Lung microvascular endothelial cell (primary cell): ENCODE measurements at places on chromosomes 5 and 9.

- DNase-seq, result no peak
Measured at GRCh38 chr5:1745123-1745795, 54.4 kb downstream of the MRPL36 start.

DNA sequence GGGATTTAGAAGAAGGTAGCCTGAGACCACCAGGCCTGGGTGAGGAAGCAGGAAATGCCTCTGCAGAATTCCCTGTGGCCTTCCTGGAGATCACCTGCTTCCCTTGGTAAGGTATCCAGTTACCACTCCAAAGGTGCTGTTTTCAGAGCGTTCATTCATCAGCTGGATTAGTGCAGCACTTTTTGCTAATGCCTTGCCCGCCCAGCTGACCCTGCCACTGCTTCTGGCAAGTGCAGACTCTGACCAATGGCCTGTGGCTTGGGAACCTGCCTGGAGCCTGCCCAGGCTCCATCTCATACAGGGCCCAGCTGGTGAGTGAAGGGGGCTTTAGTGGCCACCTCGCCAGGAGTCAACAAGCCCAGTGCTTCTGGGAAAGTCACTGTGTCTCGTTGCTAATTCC lies 48.6 kb downstream of the FOXI1 start:
- no peak for DNase-seq

DNA sequence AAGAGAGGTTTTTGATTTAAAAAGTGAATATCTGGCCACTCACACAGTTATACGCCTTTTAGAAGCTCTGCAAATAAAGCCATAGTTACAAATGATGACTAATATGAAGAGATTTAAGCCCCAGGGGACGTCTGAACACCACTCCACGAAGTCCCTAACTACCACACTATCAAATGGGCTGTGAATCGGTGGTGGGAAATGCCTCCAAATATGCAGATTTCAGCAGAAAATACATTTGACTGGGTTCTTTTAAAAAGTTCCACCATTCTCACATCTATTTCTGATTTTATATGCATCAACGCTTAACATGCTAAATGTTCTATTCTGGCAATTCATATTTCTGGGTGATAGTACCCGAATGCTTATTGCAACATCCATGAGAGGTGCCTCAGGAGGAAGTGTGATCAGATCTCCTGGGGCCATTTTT lies 22.5 kb downstream of the TICAM2 start:
- no peak for DNase-seq

- DNase-seq, result no peak
Measured at GRCh38 chr9:132894862-132895835, 16.5 kb downstream of the SPACA9 start.

DNA sequence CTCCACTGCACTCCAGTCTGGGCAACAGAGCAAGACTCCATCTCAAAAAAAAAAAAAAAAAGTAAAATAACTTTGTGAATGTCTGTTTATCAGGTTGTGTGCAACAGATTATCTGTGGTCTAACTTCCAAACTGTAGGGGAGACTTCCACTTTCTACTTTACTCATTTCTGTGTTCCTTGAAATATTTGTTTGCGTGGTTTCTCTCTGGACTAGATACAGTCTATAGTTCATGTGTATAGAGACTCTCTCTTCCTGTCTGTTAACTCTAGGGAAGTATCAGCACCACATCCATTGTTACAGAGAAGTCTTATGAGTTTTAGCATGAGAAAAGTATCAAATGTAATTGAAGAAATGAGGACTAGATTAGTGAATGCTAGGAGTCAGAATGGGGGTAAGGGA lies 168.3 kb downstream of the LPAR1 start:
- no peak for DNase-seq

- no peak for DNase-seq
Measured at GRCh38 chr9:123460091-123460490, 104.1 kb downstream of the CRB2 start.

GRCh38 chr5:173753307-173754168 lies 134.6 kb upstream of the CPEB4 start:
- no peak for DNase-seq

DNA sequence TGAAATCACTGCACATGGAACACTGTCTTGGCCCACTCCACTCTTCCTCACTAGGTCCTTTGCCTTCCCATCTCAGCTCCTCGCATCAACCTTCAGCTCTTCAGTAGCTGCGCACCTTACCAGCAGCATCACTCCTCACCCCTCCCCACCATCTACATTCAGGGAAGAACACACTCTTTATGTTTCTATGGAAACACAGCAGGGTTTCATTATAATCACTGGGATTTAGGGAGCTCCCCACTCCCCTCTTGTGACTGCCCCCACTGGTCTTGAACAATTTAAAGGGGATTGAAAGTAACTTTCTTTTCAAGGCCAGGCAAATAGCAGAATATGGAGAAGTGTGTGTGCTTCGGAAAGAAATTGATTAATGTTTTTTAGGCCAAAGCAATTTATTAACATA lies 111.2 kb downstream of the INSYN2B start:
- no peak for DNase-seq

- DNase-seq, result no peak
Measured at GRCh38 chr9:108845947-108846346, 9.8 kb downstream of the ACTL7B start.

DNA sequence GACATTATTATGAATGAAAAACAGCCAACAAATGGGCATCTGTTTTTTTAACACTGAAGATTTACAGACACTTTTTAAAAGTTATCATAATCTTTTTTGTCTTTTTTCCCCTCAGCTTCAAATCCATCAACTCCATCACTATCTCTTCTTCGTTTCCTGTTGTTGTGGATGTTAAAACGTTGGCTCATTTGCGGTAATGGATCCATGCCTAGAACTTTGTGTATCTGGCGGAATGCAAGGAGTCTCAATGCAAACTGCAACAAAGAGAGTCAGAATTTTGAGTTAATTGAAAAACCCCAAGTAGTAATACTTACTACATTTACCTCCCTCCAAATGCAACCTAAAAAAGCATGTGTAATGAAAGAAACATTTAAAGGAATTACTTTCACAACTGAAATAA lies 42.9 kb upstream of the MTMR12 start:
- peak; percentile 47 for DNase-seq

DNA sequence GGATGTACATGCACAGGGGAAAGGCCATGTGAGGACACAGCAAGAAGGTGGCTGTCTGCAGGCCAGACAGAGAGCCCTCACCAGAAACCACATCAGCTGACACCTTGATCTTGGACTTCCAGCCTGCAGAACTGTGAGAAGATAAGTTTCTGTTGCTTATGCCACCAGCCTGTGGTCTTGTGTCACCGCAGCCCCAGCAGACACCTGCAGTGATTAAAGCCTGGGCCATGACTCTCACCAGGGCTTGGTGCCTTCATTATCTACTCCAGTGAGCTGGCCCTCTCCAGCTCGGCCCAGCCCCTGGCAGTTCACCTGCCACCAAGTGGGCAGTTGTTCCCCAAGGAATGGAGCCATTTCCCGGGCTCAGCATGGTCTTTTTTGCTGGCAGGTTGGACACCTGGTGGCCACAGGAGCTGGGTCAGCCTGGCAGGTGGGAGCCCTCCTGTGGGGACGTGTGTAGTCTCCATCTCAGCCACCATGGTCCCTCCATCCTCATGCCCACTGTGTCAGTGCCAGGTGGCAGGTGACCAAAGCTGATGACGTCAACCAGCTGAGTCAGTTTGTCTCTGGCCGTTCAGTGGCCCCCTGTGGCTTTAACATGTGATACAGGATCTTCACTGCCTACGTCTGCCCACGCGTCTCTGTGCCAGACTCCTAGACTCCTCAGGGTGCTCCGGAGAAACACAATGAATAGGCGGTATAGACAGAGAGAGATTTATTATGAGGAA lies 99.9 kb upstream of the PPP1R26 start:
- DNase-seq, result no peak

GRCh38 chr9:10903969-10904368 lies 291.2 kb upstream of the PTPRD start:
- peak; percentile 41 for DNase-seq

GRCh38 chr9:114236391-114237138 lies 81.2 kb downstream of the COL27A1 start:
- DNase-seq, result no peak

DNA sequence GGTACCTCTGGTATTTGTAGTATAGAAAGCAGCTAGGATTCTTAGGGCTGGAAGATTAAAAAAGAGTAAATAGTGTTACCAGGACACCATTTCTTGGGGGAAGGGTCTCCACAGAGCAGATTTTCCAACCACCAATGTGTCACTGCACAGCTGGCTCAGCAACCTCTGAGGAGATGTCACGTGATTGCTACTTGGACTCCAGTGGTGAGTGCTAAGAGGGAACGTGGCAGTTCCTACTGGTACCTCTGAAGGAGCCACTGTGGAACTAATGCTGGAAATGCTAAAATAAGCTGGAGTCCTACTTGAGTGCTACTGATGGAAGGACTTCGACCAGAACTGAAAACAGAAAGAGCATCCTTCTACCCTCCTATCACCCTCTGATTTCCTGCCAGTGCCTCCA lies 36.1 kb upstream of the SPDL1 start:
- no peak for DNase-seq

DNA sequence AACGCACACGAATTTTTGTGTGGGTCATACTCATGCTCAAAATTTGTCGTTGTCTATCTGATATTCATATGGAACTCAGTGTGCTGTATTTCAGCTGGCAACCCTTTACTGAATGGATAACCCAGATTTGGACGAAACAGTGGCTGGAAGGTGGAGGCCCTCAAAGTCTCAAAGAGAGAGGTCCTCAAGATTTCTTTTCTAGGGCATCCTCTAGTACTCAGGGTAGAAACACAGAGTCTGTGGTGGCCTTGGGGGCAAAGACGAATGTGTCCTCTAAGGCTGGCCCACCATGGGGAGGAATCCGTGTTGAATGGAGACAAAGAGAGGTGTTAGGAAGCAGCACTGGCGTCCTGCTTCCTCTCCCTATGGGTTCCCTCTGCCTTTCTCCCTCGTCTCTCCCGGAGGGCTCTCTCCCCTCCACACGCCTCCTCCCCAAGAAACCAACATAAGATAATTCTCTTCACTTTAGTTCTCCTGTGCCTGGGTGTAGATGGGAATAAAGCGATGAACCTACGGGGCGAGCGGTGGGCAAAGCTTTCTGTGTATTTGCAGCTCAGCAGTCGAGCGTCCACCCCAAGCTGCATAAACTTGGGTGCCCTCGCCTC lies 333.7 kb downstream of the CWC27 start:
- DNase-seq, result no peak

DNA sequence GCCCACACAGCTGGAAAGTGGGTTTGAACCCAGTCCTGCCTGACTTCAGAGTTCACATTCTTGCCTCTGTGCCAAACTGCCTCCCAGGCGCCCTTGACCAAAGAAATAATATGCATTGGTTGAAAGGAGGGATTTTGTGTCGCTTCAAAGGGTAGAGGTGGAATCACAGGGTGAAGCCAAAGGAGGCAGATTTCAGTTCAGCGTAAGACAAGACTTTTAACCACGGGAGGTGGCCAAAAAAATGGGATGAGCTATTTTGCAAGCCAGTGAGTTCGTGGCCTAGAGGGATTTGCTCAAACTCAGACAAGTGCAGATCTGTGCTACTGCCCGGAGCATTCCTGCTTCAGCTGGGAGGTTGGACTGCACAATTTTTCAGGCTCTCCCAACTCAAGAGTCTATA lies 57.6 kb upstream of the RANBP3L start:
- DNase-seq, result no peak

GRCh38 chr9:128902351-128903078 lies 18.3 kb upstream of the PHYHD1 start:
- DNase-seq, result peak; percentile 7

GRCh38 chr5:62585751-62586150 lies 7.1 kb downstream of the LRRC70 start:
- peak; percentile 55 for DNase-seq
